ENCODE measurements at places on chromosomes 5 and 9.

DNA sequence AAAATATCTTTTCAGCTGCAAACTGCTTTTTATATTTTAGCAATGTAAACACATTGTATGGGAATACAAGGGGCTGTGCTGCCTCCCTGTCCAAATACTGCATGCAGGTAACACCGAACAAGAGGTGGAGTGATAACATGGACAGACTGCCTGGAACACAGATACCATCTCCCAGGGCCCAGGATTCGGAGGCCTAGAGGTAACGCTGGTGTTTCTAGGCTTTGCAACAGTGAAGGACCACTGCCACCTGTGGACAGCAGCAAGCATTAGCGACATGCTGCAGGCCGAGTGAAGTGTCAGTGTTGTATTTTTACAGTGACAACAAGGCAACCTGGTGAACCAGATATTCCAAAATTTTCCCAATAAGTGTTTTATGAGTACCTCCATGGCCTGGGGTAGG, 379.1 kb downstream of the DMRT2 start:
- no peak for DNase-seq

- no peak for DNase-seq
Observed at GRCh38 chr5:175133185-175133584, 310.8 kb downstream of the DRD1 start.

GRCh38 chr5:67141644-67142043, 55.0 kb downstream of the CD180 start:
- DNase-seq: no peak

- no peak for DNase-seq
Observed at GRCh38 chr5:107541400-107541799, 129.3 kb downstream of the EFNA5 start.

DNA sequence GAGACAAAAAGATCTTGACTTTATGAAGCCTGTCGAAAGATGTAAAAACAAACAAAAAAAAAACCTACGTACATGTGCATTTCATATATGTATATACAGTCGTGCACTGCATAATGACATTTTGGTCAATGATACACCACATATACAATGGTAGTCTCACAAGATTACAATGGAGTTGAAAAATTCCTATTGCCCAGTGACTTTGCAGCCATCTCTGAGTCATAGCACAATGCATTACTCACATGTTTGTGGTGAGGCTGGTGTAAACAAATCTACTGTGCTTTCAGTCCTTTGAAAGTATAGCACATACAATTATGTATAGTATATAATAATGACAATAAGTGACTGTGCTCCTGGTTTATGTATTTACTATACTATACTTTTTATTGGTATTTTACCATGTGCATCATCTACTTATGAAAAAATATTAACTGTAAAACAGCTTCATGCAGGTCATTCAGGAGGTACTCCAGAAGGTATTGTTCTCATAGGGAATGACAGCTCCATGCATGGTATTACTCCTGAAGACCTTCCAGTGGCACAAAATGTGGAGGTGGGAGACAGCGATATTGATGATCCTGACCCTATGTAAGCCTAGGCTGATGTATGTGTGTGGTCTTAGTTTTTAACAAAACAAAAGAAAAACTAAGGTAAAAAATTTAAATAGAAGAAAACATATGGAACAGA, 73.7 kb upstream of the FST start:
- DNase-seq: no peak

GRCh38 chr9:92405818-92406217, 1.4 kb upstream of the OGN start:
- no peak for DNase-seq

GRCh38 chr9:134730761-134731496, 89.3 kb downstream of the COL5A1 start:
- DNase-seq: no peak

DNA sequence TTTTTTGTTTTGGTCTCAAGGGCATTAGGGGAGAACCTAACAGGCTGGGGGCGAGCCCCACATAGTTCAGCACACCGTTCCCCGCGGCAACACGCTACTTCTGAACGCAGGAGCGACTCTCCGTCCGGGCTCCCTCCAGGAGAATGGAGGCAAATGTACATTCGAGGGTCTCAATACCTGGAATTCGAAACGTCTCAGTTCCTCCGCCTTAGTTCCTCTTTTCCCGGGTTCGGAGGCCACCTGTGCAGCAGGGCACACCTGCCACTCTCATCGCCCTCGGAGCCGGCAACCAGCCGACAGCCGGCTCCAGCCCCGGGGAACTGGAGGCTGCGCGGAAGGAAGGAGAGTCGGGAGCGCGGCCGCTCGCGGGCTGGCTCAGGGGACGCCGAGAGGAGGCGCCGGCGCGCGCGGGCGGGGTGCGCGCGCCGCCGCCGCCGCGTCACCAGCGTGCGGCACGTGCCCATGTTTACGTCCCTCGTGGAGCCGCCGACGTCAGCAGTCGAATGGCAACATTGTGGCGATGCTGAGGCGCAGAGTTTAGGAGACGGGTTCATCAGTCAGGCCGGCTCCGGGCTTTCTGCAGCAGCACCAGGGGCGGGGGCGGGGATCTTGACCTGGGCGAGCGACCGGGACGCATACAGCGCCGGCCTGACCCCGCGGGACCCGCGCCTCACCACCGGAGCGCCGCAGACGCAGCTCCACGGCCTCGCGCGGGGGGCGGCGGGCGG, at the start of gene JMY:
Gene JMY (plus strand): TSS at position 498 of the 728 bp plus-strand sequence. CDS start 520 bp downstream, outside the sequence.
- DNase-seq: peak; percentile 59

GRCh38 chr5:40571729-40572128, 108.0 kb upstream of the PTGER4 start:
- DNase-seq: no peak

GRCh38 chr9:134812343-134812673, 68.3 kb upstream of the FCN2 start:
- no peak for DNase-seq

DNA sequence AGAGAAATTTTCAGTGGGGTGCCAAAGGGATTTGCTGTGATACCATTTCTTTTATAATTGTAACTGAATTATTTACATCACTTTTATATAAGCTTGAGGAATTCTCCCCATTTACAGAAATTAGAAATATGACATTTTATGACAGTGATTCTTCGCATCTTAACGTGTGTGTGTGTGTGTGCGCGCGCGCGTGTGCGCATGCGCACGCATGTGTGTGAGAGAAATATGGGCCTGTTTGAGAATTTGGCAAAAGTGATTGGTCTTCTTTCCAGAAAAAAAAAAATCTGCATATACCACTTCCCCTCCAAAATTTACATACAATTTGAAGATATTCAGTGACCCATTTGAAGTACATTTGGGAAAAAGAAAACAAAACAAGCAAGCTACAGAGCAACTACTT, 190.7 kb upstream of the PDE4D start:
- DNase-seq: no peak

GRCh38 chr5:80711938-80712337, 57.2 kb upstream of the DHFR start:
- no peak for DNase-seq

GRCh38 chr9:79325501-79325900, 246.3 kb upstream of the TLE4 start:
- DNase-seq: no peak

GRCh38 chr5:132411304-132412013, 41.9 kb downstream of the SLC22A5 start:
- DNase-seq: no peak

DNA sequence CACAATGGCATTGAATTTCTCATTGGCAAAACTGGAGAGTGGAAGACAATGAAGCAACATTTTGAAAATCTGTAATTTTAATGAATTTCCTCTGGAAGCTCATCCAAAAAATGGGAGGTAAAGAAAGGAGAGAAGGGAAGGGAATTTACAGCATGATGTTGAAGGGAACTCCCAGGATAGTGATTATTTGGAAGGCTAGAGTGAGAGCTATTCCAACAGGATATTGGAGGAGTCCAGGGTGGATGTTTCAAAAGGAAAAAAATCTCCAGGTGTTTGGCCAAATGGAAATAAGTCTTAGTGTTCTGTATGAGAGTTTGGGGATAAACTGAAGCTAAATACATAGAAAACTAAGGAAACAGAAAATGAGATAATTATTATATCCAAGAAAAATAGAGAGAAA, 106.2 kb downstream of the IZUMO3 start:
- DNase-seq: no peak

DNA sequence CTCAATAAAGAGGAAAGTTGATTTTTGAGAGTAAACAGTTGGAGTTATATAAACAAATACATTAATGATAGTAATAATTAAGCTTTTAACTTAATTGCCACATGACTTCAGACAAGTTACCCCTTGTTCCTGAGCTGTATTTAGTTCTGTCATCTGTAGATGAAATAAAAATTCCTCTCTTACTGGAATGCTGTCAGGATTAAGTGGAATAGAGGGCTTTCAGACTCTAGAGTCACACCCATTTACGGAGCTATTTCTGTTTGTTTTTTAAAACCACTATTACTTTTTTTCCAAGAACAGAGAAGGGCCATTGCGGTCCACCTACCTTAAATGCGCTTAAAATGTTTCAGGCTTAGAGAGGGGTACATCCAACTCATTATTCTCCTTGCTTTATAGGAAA, 170.6 kb downstream of the CHSY3 start:
- DNase-seq: no peak

- no peak for DNase-seq
Observed at GRCh38 chr9:87370049-87370685, 127.5 kb upstream of the DAPK1 start.

DNA sequence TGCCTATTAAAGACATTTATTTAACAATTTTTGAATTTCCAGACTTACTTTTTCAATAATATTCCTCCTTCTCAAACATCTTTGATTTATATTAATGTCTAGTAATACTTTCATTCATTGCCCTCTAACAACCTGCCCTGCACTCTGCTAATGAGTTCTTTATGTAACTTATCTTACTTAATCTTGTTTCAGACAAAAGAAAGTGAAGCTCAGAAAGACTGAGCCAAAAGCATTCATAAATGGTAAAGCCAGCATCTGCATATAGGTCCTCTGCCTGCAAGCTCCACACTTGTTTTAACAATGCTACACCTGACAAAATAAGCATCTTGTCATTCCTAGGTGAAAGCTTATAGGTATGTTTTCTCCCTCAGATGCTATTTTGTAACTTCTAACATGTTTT, 2.4 kb upstream of the TNPO1 start:
- no peak for DNase-seq

- no peak for DNase-seq
Observed at GRCh38 chr5:14397717-14398116, 183.9 kb upstream of the OTULINL start.

DNA sequence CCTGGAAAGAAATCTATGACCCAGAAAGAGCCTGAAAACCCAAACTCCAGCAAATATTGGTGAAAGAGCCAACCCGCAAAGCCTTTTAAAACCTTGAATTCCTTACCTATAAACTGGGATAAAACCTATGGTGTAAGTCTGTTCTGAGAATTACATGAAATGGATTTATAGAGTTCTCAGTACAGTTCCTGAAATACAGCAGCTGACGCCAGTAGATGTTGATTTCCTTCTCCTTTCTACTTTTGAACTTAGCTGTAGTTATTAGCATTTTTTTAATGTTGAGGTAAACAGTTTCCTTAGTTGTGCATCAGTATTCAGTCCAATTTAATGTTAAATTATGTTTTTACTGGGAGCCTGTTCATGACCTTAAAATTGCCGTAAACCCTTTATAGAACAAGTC, 3.7 kb downstream of the SPIN1 start:
- DNase-seq: no peak
